Activated T-helper 9 cell treated with anti-CD3 and anti-CD28 coated beads, Interleukin-2, amount 50 U/mL, for 16 hours (primary cell): ENCODE measurements at places on chromosomes 2 and 18.

DNA sequence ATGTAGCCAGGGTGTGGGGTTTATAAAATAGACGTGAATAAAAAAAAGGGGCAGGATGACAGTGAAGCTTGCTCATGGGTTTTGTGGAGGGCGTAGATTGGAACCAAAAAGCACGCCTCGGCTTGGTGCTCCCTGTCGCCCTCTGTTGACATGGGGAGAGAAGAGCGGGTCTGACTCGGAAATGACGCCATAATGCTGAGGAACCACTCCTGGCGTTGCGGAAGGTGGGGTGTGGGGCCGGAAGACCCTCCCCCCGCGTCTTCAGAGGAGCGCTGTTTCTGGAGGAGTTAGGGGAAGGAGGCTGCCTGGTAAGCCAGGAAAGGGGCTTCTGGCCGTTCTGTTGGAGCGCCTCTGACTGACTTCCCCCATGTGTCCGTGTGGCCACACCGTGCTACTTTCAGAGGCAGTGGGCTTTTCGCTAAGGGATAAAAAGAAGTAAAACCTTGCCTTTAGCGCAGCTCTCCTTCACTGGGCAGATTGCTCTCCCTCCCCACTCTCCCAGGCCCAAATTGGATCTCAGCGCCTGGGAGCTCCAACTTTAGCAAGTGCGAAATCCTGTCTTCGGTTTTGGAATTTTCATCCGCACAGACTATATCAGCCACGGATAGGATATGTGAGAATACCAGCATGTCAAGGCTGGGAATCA lies 42.8 kb downstream of the PLEKHA3 start:
- DNase-seq, result peak; percentile 76

GRCh38 chr18:44954257-44954656 lies 273.6 kb downstream of the SETBP1 start:
- DNase-seq, result no peak

DNA sequence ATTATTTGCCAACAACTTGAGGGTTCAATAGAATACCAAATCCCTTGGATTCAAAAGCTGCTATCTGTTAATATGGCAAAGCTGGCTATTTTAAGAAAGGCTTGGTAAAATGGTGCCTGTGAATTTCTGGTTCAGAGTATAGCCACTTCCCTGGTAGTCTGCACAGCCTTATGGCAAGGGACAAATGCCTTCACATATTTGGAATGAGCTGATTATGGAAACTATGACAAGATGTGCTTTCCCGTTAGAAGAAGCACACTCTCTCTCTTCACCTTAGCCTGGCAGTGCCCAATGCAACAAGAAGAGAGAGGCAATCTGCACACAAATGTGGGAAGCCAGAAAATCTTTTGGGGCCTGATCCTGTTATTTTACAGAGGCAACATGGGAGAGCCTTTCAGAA lies 47.5 kb upstream of the MAP3K20 start:
- no peak for DNase-seq

DNA sequence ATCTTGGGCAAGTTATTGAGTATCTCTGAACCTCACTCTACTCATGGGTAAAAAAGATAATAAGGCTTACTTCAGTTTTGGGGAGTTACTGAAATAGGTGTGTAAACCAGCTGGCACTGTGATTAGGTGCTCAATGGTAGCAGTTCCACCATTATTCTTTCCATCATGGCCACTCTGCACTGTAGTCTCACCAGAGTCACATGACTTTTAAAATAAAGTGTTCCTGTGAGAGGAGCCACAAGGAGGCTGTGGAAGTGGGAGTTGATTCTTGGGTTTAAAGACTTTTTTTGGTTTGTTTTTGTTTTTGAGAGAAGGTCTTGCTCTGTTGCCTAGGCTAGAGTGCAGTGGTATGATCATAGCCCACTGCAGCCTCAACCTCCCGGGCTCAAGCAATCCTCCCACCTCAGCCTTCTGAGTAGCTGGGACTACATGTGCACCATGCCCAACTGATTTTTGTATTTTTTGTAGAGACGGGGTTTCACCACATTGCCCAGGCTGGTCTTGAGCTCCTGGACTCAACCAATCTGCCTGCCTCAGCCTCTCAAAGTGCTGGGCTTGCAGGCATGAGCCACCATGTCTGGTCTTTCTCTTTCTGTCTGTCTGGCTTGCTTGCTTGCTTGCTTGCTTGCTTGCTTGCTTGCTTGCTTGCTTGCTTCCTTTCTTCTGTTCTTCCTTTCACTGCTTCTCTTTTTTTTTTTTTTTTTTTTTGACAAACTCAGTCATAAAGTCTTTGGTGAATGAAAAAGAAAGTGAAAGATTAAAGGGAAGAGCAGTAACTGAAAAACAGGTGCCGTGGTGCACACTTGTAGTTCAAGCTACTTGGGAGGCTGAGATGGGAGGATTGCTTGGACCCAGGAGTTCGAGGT lies 21.2 kb upstream of the ACVR1 start:
- no peak for DNase-seq

GRCh38 chr18:32158108-32158624 lies 31.7 kb upstream of the MEP1B start:
- peak; percentile 37 for DNase-seq

DNA sequence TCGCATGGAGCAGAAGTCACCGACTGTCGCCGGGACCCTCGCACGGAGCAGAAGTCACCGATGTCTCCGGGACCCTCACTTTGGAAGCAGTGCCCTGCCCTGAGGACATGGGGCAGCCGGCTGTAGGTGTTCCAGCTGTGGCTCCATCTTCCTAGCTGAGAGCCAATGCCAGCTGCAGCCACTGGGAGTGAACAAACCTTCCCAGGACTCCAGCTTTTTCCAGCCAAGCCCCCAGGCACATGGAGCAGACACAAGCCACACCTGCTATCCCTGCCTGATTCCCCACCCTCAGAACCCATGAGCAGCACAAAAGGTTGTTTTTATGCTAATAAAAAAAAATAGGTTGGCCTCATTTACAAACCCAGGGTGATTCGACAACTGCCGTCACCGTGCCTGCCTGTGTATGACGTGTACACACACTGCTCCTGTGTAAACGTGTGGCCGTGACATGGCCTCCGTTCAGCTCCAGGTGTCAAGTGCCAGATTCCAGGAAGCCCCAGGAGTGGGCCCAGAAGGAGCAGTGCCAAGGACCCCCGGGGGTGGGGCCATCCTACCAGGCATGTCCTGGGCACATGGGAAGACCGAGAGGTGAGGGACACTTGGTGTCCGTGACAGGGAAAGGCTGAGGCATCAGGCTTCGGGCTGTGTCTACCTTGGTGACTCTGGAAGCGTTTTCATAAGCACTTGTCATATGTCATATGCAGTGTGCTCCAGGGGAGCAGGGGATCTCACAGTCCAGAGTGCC lies 91.5 kb downstream of the EIPR1 start:
- DNase-seq, result no peak

- DNase-seq, result no peak
Measured at GRCh38 chr18:62838475-62839098, 123.2 kb downstream of the PHLPP1 start.

GRCh38 chr2:238106698-238107524 lies 6.8 kb downstream of the ESPNL start:
- DNase-seq, result no peak

GRCh38 chr2:71668326-71669057 lies 215.1 kb downstream of the DYSF start:
- DNase-seq, result no peak

- DNase-seq, result no peak
Measured at GRCh38 chr18:50061876-50062517, 132.9 kb downstream of the MYO5B start.

GRCh38 chr2:117555965-117556364 lies 258.5 kb upstream of the DDX18 start:
- no peak for DNase-seq

GRCh38 chr2:112140899-112141625 lies 2.9 kb downstream of the FBLN7 start:
- no peak for DNase-seq

- DNase-seq, result no peak
Measured at GRCh38 chr2:6748406-6749067, 117.2 kb downstream of the CMPK2 start.

GRCh38 chr2:102284611-102285010 lies 26.8 kb upstream of the IL1RL1 start:
- DNase-seq, result no peak

DNA sequence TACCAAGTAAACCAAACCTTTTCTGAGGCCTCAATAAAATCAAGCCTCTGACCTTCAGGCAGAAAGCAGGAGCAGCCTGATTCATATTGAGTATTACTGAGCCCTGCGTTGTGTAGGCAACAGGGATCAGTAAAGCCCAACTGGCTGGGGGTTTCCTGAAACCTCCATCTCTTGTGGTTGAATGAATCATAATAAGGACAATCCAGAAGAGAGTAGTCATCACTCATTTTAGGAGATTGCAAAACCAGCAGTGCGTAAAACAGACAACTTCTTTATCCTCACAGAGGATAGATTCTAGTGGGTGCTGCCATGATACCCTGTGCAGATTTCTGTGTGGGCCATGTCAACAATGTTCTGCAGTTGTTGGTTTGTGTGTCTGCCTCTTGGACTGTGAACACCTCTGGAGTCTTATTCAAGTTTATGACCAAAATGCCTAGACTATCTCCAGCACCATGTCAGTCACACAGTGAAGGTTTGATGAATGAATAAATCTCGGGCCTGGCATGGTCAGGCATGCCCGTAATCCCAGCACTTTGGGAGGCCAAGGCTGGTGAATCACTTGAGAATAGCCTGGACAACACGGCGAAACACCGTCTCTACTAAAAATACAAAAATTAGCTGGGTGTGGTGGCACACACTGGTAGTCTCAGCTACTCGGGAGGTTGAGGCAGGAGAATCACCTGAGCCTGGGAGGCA lies 51.8 kb upstream of the RAB27B start:
- DNase-seq, result no peak

- no peak for DNase-seq
Measured at GRCh38 chr2:184141866-184142265, 456.5 kb upstream of the ZNF804A start.

- DNase-seq, result no peak
Measured at GRCh38 chr18:9139400-9140039, 2.9 kb downstream of the ANKRD12 start.

GRCh38 chr2:43375746-43376522 lies 149.5 kb upstream of the ZFP36L2 start:
- no peak for DNase-seq

DNA sequence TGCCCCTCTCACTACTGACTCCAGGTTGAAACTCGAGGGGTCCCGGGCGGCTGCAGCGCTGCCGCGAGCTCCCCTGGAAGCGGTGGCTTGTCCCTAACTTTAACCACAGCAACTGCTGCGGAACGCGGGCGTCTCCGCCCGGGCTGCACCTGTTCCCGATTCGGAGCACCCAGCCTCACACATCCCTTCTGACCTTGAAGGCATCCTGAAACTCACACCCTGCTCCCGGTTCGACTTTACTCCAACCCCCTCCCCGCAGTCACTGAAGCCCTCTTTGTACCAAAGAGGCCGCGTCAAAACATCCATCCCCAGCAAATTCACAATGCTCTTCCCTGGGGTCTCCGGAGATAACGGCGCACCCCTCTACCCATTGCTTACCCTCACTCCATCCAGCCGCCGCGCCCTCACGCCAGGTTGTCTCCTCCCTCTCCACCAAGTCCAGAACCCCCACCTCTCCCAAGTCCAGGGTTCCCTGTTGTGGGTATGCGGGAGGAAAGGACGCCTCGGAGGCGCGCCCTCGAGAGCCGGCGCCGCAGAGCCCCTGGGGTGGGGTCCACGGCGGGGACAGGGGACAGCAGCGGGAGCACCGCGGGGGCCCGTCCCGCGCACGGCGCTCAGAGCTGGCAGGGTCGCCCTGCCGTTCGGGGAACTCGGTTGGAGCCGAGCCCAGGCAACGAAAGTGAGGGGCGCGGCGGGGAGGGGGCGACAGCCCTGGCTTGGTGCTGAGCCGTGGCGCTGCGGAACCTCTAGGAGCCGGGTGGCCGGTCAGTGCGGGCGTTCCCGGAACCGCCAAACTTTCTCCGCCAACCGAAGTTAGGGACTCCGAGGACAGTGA lies 934 bp downstream of the MYO5B start:
- no peak for DNase-seq

DNA sequence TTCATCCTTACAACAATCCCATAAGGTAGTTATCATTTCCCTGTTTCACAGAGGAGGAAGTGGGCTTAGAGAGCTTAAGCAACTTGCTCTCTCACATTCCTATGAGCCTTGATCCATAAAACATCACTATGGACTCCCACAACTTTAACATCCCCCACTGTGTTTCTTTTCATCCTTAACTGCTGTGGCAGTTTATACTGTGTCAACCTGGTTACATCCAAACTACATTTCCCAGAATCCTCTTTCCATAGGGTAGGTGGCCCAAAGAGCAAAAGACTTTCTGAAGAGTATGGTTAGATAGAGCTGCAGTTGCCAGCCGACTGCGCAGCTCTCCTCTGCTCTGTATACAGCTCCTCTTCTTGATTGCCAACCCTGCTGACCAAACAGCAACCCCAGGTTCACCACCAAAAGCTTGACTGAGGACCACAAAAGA lies 22.5 kb downstream of the MAP3K2 start:
- no peak for DNase-seq

GRCh38 chr2:160970052-160970965 lies 189.9 kb upstream of the TANK start:
- no peak for DNase-seq

GRCh38 chr2:63035660-63036059 lies 15.0 kb upstream of the OTX1 start:
- DNase-seq, result no peak

- no peak for DNase-seq
Measured at GRCh38 chr2:233084488-233084887, 24.3 kb downstream of the INPP5D start.

GRCh38 chr2:191366199-191366598 lies 121.0 kb downstream of the MYO1B start:
- DNase-seq, result no peak

- no peak for DNase-seq
Measured at GRCh38 chr2:38263293-38263692, 113.8 kb downstream of the ATL2 start.

- no peak for DNase-seq
Measured at GRCh38 chr2:54559593-54560145, 103.5 kb downstream of the SPTBN1 start.

- DNase-seq, result no peak
Measured at GRCh38 chr18:31819106-31819924, 58.6 kb upstream of the SLC25A52 start.

- no peak for DNase-seq
Measured at GRCh38 chr18:41977233-41977632, 22.2 kb downstream of the PIK3C3 start.

- no peak for DNase-seq
Measured at GRCh38 chr2:178251151-178251955, 57.0 kb downstream of the OSBPL6 start.

DNA sequence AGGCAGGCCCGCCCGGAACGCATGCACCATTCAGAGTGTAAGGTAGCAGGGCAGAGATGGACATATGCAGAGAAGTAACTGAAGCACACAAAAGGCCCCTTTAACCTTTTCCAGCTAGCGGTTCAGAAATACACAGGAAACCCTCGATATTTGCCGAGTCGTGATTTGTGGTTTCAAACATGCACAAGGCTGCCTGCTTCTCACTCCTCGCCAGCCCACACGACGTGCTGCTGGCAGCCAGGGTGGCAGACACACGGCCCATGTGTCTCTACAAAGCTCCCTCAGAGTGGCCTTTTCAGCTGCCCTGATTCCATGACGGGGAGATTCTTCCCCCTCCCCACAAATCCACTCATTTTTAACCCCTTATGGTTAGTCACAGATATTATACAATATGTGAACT lies 23.6 kb downstream of the ZBTB7C start:
- DNase-seq, result no peak
